Fibroblast of the aortic adventitia (primary cell): ENCODE measurements at places on chromosomes 3 and 15. TPM values are rescaled to one million over a fixed set of nuclear protein-coding genes. Genes with fewer than 3 reads are reported as not detected.

Gene LEKR1
- 0.81 and 2.8 TPM in 2 replicates for total RNA-seq

Gene CPN2
- total RNA-seq: not detected in 2 replicates

Gene ADAMTSL3
- total RNA-seq: 1.4 and 2.0 TPM in 2 replicates

Gene CCDC54
- total RNA-seq: not detected in 2 replicates

Gene CPB1
- total RNA-seq: 0.18 and 5.6 TPM in 2 replicates

Gene UQCRC1
- total RNA-seq: 97.2 and 196 TPM in 2 replicates

Gene ADGRG7
- not detected in 2 replicates for total RNA-seq

Gene OR4F6
- total RNA-seq: not detected in 2 replicates

Gene CAND2
- 6.1 and 11.4 TPM in 2 replicates for total RNA-seq

Gene C15orf39
- 3.1 and 8.1 TPM in 2 replicates for total RNA-seq

Gene ECT2
- total RNA-seq: 13.1 and 70.8 TPM in 2 replicates

Gene SNTN
- total RNA-seq: not detected in 2 replicates
